ENCODE measurements at places on chromosomes 7 and 10.

GRCh38 chr10:6009961-6010360 lies 32.6 kb upstream of the IL15RA start:
- DNase-seq = no peak

DNA sequence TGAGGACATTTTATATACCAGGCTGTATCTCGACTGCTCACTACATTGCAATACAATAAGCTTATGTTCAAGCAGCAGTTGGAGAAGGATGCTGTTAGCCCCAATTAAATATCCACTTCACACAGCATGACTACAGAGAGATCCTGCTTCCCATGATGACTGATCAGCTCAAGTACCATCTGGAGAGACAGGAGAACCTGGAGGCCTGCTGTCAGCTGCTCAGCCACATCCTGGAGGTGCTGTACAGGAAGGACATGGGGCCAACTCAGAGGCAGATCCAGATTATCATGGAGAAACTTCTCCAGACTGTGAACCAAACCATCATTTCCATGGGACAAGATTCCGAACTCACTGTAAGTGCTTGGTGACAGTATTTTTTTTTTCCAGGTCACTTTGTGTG lies 22.5 kb downstream of the RNF133 start:
- no peak for DNase-seq

DNA sequence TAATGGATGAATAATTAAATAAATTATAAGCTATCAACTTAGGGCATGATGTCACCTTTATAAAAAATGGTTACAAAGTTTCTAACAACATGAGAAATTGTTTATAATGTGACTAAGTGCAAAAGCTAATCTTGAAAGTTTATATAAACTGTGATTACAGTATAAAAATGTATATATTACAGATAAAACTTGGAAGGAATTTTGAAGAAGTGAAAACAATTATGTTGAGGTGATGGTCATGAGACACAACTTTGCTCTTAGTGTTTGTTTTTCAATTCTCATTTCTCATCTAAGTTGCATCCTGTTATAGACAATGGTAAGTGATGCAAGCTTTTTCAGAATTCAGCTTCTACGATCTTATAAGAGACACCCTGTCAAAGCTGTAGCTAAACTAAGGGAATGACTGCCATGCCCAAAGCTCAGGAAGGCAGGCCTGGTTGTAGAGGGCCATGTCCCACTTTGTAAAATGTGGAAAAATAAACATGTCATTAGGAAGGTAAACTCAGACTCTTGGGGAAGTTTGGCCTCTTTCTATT lies 23.9 kb downstream of the MACC1 start:
- no peak for DNase-seq

- DNase-seq = no peak
These were observed 602.9 kb upstream of the GHITM start for GRCh38 chr10:83536426-83536825.

DNA sequence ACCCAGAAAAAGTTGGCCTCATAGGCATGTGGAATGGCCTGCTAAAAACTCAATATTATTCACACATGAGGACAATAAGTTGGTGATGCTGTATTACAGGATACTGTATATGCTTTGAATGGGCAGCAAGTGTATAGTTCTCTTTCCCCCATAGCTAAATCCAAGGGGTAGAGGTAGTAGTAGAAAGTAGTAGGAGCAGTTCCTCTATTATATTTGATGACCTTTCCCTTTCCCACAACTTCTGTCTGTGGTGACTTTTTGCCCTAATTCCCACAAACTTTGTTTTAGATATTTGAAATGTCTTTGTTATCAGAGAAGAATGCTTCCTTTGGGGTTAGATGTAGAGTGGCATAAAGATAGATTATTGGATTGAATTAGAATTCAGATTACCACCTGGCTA lies 154.0 kb upstream of the STEAP4 start:
- DNase-seq = no peak

GRCh38 chr7:132437730-132438129 lies 138.5 kb downstream of the PLXNA4 start:
- DNase-seq = peak; percentile 10

DNA sequence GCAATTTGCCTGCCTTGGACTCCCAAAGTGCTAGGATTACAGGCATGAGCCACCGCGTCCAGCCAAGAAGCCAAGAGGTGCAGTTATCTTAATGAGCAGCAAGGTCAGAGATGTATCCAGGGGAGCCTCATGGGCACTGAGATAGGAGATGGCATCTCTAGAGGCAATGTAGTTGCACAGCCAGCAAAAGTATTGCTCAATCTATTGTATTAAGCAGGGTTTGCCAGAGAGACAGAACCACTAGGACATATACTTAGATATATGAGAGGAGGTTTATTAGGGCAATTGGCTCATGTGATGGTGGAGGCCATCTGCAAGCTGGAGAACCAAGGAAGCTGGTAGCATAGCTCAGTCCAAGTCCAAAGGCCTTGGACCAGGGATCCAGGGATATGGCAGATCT lies 16.3 kb upstream of the VPS26A start:
- DNase-seq = no peak

- DNase-seq = no peak
These were observed 64.1 kb downstream of the MINDY3 start for GRCh38 chr10:15796098-15796759.

GRCh38 chr7:156753630-156754029 lies 113.1 kb downstream of the RNF32 start:
- DNase-seq = no peak

GRCh38 chr7:12809476-12809875 lies 122.0 kb downstream of the ARL4A start:
- no peak for DNase-seq

- DNase-seq = no peak
These were observed 23.8 kb downstream of the PALS2 start for GRCh38 chr7:24597014-24597413.

DNA sequence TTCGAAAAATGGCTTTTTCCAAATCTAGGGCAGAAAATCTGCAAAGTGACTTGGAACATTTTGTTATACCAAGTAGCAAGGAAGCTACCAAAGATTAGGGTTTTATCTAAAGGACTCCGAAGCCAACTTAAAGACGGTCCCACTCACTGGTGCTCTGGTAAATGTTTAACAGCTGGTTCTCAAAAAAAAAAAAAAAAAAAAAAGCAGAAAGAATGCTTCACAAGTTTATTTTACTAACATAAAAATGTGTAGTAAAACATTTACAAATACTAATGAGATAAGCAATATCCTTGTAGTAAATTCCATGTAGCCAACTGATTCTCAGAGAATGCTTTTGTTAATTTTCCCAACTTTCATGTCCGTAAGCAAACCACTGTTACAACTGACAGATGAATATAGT lies 38.4 kb downstream of the TAF3 start:
- no peak for DNase-seq

DNA sequence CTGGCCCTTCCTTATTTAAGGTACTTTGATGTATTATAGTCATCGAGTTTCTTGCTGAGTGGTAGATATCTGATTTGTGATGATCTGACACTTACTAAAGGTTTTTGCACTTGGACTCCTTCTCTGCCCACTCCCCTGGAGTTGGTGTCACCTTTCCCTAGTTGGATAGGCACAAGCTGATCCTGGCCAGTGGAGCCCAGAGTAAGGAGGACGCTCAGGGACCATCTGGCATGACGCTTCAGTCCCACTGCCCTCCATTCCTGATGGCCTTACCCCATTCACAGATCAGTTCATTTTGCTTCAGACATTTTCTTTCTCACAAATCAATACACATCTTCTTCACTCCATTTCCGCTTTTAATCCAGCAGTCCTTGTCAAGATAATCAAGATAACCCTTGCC lies 20.1 kb downstream of the ASB15 start:
- no peak for DNase-seq

DNA sequence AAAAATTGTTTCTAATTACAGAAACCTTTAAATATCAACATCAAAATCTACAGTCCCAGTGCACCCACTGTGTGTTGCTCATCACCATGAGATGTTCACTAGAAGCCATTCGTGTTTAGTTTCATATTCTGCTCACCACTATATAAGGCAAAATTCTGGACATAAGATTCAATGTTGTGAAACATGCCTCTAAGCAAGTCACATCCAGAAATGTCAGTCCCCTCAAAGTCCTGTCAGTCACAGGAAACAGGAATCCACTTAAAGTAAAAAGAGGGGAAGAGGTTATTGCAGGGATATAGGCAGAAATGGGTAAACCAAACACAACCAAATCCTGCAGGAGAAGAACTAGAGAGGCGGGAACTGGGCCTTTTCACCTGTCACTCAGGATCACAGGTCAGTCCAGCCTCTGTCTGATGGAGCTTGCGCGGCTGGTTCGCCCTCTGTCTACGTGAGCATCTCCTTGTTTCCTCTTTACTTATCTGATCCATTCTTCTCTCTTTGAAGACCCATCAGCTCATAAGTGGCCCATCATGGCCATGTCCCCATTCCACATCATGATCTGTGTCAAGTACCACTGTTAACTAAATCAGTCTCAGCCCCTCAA lies 58.4 kb downstream of the MYPN start:
- DNase-seq = no peak

DNA sequence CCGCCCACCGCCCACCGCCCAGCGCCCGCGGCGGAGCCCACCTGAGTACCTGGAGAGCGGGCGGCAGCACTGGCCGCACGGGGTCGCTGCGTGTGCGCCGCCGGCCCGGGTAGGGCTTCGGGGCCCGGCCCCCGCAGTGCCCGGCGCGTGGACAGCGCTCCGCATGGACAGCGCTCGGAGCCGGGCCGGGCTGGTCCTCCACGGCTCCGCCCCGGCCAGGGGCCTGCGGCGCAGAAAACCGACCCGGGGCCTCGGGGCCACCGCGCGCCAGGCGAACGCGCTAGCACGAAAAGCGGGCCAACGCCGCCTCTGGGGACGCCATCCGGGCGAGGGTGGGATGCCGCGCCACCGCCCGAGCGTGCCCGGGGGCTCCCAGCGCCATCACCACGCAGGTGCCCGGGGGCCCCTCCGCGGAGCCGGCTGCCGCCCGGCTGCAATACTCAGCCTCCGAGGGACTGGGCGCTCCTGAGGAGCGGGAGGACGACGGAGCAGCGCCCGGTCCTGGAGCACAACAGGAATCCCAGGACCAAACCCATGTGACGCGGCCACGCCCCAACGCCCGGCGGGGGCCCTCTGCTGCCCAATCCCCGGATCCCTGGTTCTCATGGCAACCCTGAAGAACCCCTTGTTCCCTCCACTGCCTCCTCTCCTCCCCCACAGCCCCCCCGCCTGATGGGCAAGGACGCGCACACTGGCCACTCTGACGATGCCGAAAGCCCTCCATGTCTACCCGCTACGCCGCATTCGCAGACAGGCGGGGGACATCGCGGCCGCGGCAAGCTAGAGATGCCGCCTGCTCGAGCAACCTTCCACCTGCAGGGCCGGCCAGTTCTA lies at the start of gene GRB10:
GRB10 (minus strand) TSS at position 522 of the 834 bp plus-strand sequence. CDS start 50,574 bp downstream, outside the sequence.
- no peak for DNase-seq

GRCh38 chr10:6388261-6388893 lies 185.6 kb downstream of the PFKFB3 start:
- no peak for DNase-seq

- no peak for DNase-seq
These were observed 882 bp upstream of the GAL3ST4 start for GRCh38 chr7:100169147-100169850.

- peak; percentile 34 for DNase-seq
These were observed 2.0 kb upstream of the TNRC18 start for GRCh38 chr7:5425507-5426225.

- DNase-seq = no peak
These were observed 582.8 kb downstream of the TCERG1L start for GRCh38 chr10:130728531-130729215.

DNA sequence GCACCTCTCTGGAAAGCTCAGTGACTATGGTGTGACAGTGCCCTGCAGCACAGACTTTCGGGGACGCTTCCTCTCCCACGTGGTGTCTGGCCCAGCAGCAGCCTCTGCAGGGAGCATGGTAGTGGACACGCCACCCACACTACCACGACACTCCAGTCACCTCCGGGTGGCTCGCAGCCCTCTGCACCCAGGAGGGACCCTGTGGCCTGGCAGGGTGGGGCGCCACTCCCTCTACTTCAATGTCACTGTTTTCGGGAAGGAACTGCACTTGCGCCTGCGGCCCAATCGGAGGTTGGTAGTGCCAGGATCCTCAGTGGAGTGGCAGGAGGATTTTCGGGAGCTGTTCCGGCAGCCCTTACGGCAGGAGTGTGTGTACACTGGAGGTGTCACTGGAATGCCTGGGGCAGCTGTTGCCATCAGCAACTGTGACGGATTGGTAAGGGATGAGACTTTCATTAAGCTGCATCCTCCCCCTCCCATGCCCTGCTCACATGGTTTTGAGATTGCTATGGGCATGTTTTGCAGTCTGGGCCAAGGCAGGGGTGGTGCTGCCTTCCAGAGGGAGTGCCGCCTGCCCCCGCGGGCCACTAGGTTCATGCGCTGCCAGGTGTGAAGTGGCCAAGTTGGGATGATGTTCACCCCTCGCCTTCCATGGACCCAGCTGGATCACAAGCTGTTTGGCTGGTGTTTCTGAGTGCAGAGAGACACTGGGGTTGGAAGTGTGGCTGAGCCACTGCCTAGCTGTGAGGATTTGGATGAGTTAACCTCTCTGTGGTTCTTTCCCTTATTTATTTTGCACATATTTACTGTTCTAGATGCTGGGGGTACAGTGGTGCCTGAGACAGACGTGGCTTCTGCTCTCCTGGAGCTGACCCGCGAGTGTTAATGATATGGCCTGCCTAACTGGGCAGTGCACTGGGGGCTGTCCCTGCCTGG lies 2.5 kb downstream of the ADAMTS14 start:
- DNase-seq = no peak

DNA sequence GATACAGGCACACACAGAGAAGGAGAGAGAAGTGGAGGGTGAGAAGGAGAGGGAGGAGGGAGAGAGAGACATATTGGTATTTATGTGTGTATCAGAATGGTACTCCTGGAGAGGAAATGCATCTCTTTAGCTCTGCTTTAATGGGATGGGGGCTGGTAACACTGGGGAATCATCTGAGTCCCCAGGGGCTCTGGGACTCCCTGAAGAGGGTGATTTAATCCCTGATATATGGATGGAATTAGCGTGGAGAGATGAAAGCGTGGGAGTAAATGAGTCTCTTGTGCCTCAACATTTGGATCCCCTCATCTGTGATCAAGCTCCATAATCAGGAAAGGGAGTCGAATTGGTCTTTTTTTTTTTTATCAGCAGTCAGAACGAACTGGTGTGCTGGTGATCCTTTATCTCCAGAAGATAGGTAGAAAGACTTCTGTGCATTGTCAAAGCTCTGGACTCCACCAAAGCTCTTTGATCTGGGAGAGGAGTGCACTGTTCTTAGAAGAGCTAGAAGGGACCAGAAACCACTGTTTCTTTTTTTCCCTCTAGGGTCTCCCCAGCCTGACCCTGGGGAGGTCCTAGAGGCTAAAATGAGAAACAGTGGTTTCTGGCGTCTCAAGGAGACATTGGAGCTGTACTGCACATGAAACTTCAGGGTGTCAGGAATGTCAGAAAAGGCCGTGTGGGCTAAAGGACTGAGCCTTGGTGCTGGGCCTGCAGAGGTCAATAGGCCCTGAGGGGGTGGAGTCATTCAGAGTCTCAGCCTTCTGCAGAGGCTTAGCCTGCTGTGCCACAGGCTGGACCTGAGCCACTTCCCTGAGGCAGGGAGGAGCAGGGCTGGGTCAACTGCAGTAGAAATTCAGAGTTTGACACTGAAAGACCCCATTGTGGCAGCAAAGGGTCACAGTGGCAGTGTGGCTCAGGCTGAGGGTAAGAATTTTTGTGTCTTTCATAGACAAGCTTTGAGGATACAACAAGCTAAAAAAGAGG lies 234.4 kb upstream of the SLC26A5 start:
- no peak for DNase-seq

All from bone marrow (tissue), 2 donors.